Left lung (tissue), 14 donors: ENCODE measurements at places on chromosomes 7 and 10.

DNA sequence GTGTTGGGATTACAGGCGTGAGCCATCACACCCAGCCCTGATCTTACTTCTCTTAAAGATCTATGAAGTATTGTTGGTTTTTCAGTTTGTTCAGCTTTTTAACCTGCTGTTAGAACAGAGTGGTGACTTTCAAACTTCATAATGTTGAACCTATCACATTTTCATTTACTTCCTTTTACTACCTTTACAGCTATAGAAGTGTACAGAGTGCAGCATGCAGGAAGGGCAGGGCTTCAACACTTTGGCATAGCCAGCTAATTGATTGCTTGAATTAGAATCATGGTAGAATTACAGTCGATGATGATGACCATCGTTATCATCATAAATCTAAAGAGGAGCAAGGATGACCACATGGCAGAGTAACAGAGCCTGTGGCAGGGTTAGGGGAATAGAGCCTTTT lies 55.5 kb downstream of the AOAH start:
- DNase-seq, result no peak

GRCh38 chr7:44320794-44321371 lies 4.5 kb downstream of the CAMK2B start:
- DNase-seq, result no peak

GRCh38 chr7:16026253-16027020 lies 340.0 kb upstream of the MEOX2 start:
- DNase-seq, result no peak

DNA sequence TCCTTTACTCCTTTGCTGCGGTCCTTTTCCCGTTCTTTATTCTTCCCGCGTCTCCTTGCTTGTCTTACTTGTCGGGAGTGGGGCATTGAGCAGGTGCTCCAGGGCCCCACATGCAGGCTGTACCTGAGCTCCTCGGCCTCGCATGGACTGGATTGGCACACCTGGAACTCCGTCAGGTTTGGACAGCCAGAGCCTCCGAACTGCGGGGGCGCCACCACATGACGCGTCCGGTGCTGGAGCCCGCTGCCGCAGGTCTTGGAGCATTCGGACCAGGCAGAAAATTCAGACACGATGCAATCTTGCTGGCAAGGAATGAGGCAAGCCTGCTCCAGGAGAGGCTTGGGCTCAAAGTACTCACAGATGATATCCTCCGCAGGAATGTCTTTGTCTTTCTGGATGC lies 195.7 kb downstream of the THSD7A start:
- DNase-seq, result no peak

GRCh38 chr7:130708001-130708400 lies 21.7 kb upstream of the TSGA13 start:
- DNase-seq, result no peak

DNA sequence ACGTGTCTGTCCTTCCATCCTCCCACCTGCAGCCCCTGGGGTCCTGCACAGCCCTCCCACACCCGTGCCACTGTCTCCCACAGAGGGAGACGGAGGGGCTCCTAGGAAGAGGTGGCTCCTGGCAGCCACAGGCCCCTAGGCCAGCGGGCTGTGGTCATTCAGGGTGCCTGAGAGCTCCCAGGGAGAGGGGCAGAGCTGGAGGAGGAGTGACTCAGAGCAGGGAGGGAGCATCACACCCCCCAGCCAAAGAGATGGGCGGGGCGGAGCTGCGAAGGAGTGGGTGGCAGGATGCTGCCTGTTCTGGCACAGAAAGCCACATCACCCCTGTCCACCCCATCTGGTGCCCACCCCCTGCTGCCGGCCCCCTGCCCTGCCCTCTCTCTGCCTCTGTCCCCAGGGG lies 50.5 kb downstream of the STK32C start:
- DNase-seq, result no peak

- DNase-seq, result no peak
These were observed 34.8 kb downstream of the NEUROG3 start for GRCh38 chr10:69538461-69538860.

- DNase-seq, result peak; percentile 71
These were observed 162.9 kb downstream of the SH3PXD2A start for GRCh38 chr10:103692436-103692951.

DNA sequence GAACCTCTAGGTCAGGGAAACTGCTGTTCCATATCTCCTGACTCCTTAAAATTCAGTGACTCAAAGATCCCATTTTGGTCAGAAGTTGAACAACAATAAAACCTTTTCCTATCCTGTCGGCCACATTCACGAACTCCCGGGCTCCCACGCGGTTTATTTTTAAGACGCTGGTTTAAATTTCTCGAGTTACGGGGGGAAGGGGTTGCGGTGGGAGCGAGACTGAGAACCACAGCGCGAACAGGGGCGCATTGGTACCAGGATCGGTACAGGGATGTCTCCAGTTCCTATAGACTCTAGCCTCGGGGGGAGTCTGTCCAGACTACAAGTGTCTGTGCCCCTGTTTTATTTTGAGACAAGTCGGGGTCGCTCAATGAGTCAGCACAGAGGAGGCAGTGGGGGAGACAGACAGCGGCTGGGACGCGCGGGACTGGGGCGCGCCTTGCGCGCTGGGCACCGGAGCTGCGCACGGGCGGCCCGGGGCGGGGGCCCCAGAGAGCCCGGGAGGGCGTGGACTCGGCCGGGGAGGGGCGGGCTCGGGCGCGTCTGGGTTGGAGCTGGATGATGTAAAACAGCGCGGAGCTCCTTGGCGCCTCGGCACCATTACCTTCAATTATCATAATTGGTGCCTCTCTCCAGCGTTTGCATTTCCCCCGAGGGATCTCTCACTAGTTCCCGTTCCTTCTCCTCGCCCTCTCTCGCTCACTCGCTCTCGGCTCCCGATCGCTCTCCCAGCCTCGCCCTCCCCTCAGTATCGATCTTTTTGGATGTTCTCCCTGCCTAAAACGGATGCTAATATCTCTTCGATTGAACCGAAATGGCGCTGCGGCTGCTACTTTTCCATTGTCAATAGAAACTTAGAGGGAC lies 8.7 kb upstream of the BAMBI start:
- DNase-seq, result peak; percentile 88

GRCh38 chr7:135189961-135190360 lies 19.5 kb upstream of the CYREN start:
- DNase-seq, result no peak

GRCh38 chr7:74138334-74138867 lies 35.8 kb upstream of the EIF4H start:
- DNase-seq, result no peak
